ENCODE measurements at places on chromosomes 4 and X.
A peak's percentile ranks its signal among the peaks of the same experiment; 100 is the strongest.

- H3K36me3 ChIP-seq: no peaks in the 10 kb centered on the region
- no peak overlapping the region for H3K4me3 ChIP-seq
- peaks cover 13% of the 10 kb centered on the region for H3K4me1 ChIP-seq
- no peak for DNase-seq
Measured at GRCh38 chr4:55351824-55352223, 5.8 kb downstream of the SRD5A3 start.

- no peak for DNase-seq
- no peaks in the 10 kb centered on the region for H3K36me3 ChIP-seq
- H3K4me1 ChIP-seq: peaks cover 3% of the 10 kb centered on the region
- H3K27me3 ChIP-seq: no peaks in the 10 kb centered on the region
Measured at GRCh38 chr4:57158762-57159161, 48.6 kb upstream of the IGFBP7 start.

DNA sequence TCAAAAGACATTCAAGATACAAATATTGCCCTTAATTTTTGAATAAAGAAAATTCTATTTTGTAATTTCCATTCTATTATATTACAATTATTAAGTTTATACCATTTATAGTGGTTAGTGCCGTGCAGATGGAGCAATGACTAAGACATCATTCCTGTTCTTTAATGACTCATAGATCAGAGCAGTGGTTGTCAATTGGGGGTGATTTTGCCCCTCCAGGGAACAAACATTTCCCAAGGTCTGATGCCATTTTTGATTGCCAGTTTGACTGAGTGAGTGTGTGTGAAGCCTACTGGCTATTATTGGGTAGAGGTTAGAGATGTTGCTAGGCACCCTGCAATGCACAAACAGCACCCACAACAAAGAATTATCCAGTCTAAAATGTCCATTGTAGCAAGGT lies 97.9 kb upstream of the DDIT4L start:
- H3K4me3 ChIP-seq: no peak overlapping the region
- H3K27me3 ChIP-seq: no peaks in the 10 kb centered on the region
- H3K4me1 ChIP-seq: peaks cover 38% of the 10 kb centered on the region

DNA sequence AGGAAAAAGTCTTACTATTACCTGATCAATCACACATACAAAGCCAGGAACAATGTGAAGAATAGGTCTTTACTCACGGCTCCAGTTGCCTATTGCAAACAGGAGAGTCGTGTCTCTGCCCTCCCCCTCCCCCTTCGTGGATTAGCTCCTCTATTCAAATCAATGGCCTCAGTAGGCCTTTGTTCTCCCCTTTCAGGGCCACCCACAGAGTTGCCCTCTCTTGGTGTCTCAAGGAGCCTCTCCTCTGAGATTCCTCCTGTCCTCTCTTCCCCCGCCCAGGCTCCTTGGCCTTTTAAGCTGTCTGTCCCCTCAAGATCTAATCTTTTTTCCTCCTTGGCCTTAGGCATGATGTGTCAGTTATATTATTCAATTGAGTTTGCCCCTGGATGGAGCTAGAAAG lies 107.2 kb upstream of the NALF2 start:
- no peaks in the 10 kb centered on the region for H3K36me3 ChIP-seq
- no peaks in the 10 kb centered on the region for H3K4me1 ChIP-seq
- DNase-seq: peak; percentile 60
- H3K27me3 ChIP-seq: no peaks in the 10 kb centered on the region
- H3K4me3 ChIP-seq: peak overlapping the region; percentile 30
- H3K27ac ChIP-seq: no peak overlapping the region

DNA sequence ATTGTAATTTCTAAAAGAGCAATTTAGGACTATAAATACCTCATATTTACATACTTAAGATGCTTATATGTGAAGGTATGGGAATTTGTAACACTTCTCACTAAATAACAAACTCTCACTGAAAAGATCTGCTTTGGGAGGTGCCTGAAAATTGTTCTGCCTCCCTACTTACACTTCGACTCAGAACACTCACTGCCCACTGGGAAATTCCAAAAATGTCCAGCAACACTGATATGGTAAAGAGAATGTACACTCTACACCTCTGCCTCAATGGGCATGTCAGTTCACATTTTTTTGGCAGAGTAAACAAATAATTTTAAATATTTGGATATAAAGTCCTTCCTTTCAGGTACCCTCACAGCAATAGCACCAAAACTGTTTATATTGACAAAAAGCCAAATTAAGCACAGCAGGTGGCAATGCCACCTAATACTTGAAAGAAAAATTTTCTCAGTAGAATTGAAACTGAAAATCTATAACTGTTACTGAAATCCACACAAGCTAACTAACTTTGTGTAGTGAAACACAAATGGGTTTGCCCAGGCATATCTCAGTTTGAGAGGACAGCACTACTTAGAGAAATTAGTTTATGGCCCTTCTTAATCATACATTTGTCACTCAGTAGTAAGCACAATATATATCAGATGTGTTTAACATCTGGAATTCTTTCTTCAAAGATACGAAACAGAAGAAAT lies 67.1 kb downstream of the PRDM5 start:
- no peak for DNase-seq
- H3K4me3 ChIP-seq: no peak overlapping the region
- no peaks in the 10 kb centered on the region for H3K4me1 ChIP-seq
- no peaks in the 10 kb centered on the region for H3K36me3 ChIP-seq

DNA sequence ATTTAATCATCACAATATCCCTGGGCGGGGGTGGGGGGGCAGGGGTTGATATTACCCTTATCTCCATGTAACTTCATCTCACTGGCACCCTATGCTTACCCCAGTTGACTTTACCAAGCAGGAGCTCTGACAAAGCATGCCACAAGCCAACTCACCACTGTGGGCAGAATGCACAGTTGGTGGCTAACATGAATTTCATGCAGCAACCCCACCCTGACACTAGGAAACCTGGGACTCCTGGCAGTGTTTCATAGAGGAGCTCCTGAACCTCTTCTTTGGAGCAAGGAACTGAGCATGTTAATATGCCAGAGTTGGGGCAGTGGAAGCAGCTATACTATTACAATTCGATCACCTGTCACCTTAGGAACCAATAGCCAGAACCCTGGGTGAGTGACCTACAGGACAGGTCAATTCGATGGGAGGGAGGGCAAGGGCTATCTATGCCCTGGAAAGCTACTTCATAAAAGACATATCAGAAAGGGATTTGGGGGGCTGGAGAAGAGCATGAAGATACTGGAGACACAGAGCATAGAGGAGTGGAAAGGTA lies 97.2 kb upstream of the ACSL4 start:
- H3K4me1 ChIP-seq: no peaks in the 10 kb centered on the region
- H3K36me3 ChIP-seq: no peaks in the 10 kb centered on the region
- DNase-seq: no peak

- no peak overlapping the region for H3K27ac ChIP-seq
- H3K4me3 ChIP-seq: no peak overlapping the region
- H3K27me3 ChIP-seq: no peaks in the 10 kb centered on the region
- peak; percentile 35 for DNase-seq
Measured at GRCh38 chr4:67776746-67777145, 22.6 kb upstream of the GNRHR start.

DNA sequence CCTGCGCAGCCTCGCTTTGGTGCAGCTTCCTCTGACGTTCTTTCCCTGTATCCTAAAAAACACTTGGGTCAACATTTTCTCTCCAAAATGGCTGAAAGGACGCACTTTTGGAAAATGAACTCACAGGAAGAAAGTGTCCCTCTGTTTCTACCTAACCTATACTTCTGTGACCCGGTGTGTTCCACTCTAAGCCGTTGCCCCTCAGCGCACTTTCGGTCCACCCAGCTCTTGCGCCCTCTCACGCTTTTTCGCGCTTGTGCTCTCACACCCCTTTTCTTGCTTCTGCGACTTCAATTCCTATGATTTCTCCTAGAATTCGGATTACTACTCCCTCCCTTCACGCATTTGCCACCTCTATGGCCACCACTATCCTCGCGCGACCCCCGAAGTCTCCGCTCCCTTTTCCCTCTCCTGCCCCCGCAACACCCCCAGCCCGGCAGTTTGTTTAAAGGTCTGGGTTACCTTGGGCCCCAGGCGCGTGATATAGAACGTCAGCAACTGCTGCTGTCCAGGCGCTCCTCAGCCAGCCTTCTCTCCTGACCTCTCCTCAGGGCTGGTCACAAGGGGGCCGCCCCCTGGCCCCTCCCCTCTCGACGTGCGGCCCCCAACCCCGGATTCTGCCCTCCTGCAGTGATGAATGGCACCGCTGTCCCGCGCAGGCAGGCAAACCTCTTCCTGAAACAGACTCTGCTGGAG lies at the start of gene USP51:
TSS of gene USP51 (minus strand) at position 535 of the 696 bp plus-strand sequence. CDS start 909 bp downstream, outside the sequence.
- DNase-seq: peak; percentile 73
- H3K4me1 ChIP-seq: 0 out of 2 replicates have a peak, but pooled peaks cover 6% of the 10 kb centered on the region
- peak within 1 kb of the TSS; percentile 77 for H3K4me3 ChIP-seq
- H3K36me3 ChIP-seq: no peaks in the 10 kb centered on the region

DNA sequence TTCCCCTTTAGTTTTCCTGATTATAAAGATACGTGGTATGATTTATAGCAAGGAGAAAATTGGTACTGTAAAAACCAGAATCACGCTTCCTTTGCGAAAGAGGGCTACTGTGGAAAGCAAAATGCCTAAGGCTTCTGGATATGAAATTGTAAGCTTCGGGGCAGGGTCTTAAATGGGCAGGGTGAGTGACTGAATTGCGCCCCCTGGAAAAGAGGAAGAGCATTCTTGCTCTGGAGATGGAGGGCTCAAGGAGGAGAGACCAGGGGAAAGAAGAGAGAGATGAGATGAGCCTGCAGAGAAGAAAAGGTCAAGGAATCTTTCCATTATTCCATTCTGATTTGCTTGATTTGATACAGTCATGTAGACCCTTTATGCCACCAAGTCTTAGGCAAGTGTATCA lies 13.1 kb upstream of the ETNPPL start:
- no peaks in the 10 kb centered on the region for H3K36me3 ChIP-seq
- DNase-seq: peak; percentile 72
- H3K4me1 ChIP-seq: peaks cover 2% of the 10 kb centered on the region
- H3K27ac ChIP-seq: no peak overlapping the region

- no peaks in the 10 kb centered on the region for H3K27me3 ChIP-seq
- no peak overlapping the region for H3K27ac ChIP-seq
- H3K4me1 ChIP-seq: no peaks in the 10 kb centered on the region
Measured at GRCh38 chrX:148929686-148930085, 429.3 kb downstream of the AFF2 start.

DNA sequence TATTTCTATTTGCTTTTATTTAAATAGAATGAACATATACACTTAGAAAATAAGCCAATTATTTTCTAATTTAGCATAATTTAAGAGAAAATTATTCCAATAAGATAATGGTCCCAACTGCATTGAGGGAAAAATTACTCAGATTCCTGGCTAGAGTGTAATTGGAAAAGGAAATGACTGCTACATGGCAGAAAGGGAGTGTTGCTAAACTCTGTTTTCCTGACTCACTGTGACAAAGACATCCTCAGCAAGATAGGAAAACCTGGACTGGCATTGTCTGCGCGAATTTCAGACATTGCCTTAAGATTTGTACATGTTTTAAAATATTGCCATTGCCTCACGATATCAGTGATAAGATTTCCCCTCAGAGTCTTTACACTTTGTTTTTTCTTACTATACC lies 8.2 kb downstream of the TNIP3 start:
- H3K4me1 ChIP-seq: peaks cover 18% of the 10 kb centered on the region
- no peak overlapping the region for H3K27ac ChIP-seq
- H3K36me3 ChIP-seq: no peaks in the 10 kb centered on the region
- H3K27me3 ChIP-seq: peaks cover 11% of the 10 kb centered on the region

- H3K4me3 ChIP-seq: no peak overlapping the region
- H3K36me3 ChIP-seq: no peaks in the 10 kb centered on the region
- H3K27me3 ChIP-seq: no peaks in the 10 kb centered on the region
- no peak overlapping the region for H3K27ac ChIP-seq
Measured at GRCh38 chr4:140335076-140335475, 38.4 kb upstream of the SCOC start.

- no peaks in the 10 kb centered on the region for H3K4me1 ChIP-seq
- H3K4me3 ChIP-seq: no peak overlapping the region
- DNase-seq: no peak
- no peaks in the 10 kb centered on the region for H3K27me3 ChIP-seq
Measured at GRCh38 chr4:186825069-186825468, 101.4 kb upstream of the FAT1 start.

- H3K27me3 ChIP-seq: no peaks in the 10 kb centered on the region
- H3K36me3 ChIP-seq: no peaks in the 10 kb centered on the region
- DNase-seq: no peak
- no peaks in the 10 kb centered on the region for H3K4me1 ChIP-seq
Measured at GRCh38 chr4:37130465-37130864, 114.1 kb upstream of the NWD2 start.

DNA sequence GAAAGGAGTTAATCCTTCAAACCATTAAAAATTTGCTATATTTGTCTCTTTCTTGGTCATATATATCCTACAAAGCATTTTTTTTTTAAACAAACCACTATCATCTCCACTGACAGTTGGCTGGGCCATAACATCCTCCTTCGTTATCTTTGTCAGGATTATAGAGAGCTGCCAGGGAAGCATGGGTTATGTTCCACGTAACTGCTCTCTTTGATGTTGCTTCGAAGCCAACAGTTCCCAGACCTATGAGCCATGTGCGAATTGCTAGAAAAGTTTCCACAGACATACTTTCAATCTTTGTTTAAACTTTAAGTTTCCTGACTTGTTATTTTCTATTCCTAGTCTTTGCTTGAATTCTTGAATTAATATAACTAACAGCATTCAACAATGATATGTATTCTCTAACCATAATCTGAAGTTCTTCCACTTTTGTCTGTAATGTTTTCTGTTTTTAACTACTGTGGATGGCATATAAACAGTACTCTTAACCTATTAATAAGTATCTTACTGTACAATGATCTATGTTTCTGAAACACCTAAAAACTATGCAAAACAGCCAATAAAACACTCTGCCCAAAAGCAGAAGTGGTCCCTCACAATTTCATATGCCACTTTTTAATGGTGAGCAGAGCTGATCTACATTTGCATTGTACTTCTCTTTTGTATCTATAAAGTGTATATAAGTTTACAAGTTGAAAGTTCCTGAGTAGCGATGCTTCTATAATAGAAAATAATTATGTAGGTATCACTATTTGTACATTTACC lies 37.9 kb downstream of the EREG start:
- H3K27ac ChIP-seq: no peak overlapping the region
- no peaks in the 10 kb centered on the region for H3K27me3 ChIP-seq
- no peak overlapping the region for H3K4me3 ChIP-seq
- no peaks in the 10 kb centered on the region for H3K4me1 ChIP-seq
- no peak for DNase-seq

GRCh38 chr4:186335793-186336192 lies 69.8 kb downstream of the F11 start:
- no peak for DNase-seq
- no peaks in the 10 kb centered on the region for H3K27me3 ChIP-seq
- no peak overlapping the region for H3K4me3 ChIP-seq
- no peaks in the 10 kb centered on the region for H3K4me1 ChIP-seq
- H3K27ac ChIP-seq: no peak overlapping the region

DNA sequence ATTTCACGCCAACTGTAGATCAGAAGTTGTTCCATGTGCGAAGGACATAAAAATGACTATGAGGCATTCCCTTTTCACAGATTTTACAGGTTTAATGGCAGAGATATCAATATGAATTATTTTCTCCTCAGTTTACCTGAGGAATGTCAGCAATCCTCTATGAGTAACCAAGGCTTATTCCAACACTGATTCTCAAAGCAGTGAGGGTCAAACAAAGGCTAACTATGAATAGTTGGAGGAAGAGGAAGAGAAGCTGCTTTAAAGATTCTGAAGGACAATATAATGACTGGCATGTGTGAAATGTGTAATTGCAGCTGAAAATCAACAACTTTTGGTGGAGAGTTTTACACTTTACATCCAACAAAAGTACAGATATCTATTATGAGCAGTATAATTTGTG lies 29.1 kb downstream of the NAF1 start:
- H3K4me3 ChIP-seq: no peak overlapping the region
- no peaks in the 10 kb centered on the region for H3K27me3 ChIP-seq
- H3K36me3 ChIP-seq: 0 out of 2 replicates have a peak, but pooled peaks cover 4% of the 10 kb centered on the region
- no peak overlapping the region for H3K27ac ChIP-seq
- H3K4me1 ChIP-seq: no peaks in the 10 kb centered on the region
